Stimulated activated CD4-positive, alpha-beta T cell treated with anti-CD3 and anti-CD28 coated beads, Interleukin-2, amount 100 ng/mL, for 24 hours (primary cell): ENCODE measurements at places on chromosomes 7 and 10.

DNA sequence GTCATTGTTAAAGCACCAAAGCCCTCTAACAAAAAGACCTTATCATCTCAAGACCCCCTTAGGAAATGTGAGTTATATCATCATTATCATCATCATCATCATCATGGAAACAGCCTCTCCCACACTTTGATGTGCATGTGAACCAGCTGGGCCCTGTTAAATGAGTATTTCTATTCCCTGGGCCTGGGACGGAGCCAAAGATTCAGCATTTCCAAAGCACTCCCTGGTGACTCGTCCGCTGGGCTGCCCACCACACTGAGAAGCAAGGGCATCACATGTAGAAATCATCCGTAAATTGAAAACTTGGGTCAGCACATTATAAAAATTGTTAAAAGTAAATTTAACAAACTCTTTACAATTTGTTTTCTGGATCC is 88.6 kb downstream of the PTPRN2 start:
- DNase-seq = no peak

DNA sequence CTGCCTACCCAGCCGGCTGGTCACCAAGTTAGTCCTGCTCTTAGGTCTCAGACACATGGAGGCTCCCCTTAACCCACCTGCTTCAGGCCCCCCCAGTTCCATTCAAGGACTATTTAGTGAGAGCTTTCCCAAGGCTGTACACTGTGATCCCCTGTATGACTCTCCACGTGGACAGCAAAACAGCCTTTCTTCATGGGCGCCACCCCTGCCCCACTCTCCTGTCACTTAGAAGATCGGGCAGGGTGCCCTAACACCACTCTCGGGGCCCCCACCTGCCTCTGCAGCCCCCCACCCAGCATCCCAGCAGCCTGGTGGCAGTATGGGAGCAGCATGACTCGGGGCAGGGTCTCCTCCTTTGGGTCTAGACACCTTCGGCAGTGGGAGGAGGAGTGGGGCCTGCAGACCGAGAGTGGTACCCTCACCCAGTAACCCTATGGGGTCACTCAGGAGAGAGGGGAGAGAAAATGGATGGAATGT is 116.6 kb downstream of the PTPN20 start:
- no peak for DNase-seq

- no peak for DNase-seq
Measured at GRCh38 chr7:153808117-153808516, 244.1 kb upstream of the DPP6 start.

GRCh38 chr10:123389520-123389919 is 235.3 kb downstream of the BUB3 start:
- no peak for DNase-seq

GRCh38 chr7:68524126-68524525 is 1074.1 kb upstream of the AUTS2 start:
- DNase-seq = no peak
